ENCODE measurements at places on chromosomes 11 and 22.
A peak's percentile ranks its signal among the peaks of the same experiment; 100 is the strongest.

GRCh38 chr11:120338107-120338933 lies 2.1 kb downstream of the ARHGEF12 start:
- no peak for DNase-seq

DNA sequence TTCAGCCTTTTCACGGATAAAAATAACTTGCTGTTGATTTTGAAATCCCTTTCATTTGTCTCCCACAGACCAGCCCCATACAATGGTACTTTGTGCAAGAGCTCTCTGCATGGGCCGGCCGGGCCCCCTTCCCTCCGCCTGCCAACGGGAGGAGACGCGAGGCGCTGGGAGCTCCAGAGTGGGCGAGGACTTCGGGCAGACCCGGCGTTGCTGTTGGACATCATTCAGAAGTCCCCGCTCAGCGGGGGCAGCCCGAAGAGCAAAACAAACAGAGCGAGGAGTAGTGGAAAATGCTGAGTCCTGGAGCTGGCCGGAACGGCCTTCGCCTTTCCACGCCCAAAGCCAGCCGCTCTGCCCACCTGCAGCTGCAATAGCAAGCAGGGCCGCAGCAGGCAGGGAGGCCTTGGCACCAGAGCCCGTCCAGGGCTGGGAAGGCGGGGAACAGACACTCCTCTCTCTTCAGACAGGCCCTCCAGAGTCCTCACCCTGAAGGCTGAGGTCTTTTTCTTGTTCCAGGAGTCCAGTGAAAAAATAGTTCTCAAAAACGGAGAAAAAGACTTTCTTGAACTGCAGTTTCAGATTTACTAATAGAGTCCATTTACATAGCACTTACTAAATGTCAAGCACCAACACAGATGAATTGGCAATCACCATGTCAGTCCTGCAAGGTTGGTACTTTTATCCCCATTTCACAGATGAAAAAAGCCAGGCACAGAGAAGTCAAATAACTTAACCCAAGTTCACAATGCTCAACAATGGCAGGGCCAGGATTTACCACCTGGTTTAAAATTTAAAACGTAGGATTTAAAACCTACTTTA lies 135.5 kb downstream of the ETS1 start:
- DNase-seq = peak; percentile 19

DNA sequence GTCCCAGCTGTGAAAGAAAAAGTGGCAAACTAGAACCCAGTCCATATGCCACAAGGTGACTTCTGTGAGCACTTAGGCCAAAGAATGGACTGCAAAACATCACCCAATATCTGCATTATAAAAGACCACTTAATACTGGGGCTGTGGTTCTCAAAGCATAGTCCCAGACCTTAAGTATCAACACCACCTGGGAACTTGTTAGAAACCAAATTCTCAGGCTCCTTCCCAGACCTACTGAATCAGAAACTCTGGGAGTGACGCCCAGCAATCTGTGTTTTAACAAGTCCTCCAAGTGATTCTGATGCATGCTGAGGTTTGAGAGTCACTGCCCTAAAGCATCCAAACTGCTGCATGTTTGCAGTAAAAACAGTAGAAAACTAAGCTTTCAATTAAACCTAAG lies 81.3 kb downstream of the SERGEF start:
- no peak for DNase-seq

DNA sequence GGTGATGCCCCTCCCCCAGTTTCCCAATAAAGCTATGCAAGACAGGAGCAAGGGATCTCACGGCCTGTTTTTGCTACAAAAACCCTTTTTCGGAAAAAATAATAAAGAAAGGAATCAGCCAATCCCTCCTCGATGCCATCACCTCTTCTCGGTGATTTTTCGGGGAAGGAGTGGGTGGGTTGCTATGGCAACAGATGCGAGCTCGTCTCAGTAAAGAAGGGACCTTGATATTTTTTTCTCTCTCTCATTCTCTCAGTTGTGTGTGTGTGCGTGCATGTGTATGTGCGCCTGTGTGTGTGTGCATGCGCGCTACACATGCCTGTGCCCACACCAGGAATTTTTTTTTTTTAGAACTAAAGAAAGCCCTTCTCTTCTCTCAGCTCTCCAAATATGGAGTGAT lies 3.8 kb upstream of the NPAS4 start:
- no peak for DNase-seq

DNA sequence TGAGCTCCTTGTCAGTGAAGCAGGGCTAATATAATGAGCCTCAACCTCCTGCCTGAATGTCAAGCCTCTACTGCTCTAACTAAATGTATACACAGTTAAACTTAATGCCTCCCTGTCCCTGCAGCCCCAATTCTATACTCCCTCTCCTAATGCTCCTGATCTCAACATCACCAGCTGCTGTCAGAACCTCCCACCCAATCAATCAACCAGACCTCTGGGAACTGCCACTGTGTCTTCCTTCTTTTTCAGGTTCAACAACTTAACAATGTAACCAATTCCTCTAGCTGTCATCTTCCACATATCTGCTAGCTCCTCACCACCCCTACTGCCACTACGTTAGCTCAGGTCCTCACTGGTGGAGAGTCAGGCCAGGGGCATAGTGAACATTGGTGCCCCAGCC lies 339.8 kb upstream of the NARS2 start:
- DNase-seq = no peak

DNA sequence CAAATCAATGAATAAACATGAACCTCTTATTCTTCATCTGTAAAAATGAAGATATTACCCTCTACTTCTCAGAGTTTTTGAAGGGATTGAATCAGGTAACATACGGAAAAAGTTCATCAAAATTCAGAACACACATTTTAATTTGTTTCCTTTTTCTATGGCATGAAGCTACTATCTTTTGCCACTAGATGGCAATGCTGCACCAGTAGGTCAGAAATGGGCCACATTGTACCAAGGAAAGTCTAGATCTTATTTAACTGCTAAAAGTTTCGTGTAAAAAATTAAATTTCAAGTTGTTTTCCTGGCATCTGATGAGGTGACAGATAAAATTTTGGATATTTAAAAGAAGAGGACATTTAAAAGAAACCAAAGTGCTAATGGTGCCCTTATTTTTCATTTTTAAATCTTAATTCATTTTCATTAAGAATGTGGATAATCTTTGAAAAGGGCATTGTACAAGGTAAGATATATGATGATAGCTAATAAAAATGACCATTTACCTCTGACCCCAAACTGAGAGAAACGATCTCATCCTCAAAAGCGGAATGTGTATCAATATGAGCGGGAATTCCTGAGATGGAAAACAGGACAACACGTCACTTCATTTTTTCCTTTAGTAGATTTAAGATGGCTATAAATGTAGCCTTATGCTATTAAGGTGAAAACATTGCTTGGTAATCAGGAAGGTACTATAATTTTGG lies 16.1 kb downstream of the ALKBH8 start:
- peak; percentile 41 for DNase-seq

GRCh38 chr22:35582861-35583670 lies 34.1 kb downstream of the MB start:
- peak; percentile 83 for DNase-seq

DNA sequence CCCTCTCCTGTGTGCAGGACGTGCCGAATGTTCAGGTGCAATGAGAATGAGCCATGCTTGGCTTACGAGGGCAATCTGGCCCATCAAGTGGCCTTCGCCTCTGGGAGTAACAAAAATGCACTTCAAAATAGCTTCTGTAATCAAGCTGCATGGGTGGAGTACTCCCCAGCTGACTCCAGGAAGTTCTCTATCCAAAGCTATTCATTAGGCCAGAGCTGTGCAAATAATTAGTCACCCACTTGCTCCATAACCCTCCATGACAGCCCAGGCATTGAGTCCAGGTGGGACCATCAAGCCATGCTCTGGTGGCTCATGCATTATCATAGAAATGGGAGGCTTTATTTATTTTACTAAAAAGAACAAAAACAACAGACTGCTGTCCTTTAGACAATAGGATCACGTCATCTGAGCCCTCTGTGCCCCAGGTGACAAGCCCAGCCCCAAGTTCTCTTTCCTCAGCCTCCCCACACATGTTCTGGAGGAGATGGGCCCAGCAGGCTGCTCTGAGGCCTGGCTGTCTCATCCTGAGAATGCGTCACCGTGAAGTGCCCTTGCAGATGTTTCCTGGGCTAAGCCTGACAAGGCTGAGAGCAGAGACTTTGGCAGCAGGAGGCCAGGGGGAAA lies 244.7 kb downstream of the ETS1 start:
- DNase-seq = peak; percentile 93

DNA sequence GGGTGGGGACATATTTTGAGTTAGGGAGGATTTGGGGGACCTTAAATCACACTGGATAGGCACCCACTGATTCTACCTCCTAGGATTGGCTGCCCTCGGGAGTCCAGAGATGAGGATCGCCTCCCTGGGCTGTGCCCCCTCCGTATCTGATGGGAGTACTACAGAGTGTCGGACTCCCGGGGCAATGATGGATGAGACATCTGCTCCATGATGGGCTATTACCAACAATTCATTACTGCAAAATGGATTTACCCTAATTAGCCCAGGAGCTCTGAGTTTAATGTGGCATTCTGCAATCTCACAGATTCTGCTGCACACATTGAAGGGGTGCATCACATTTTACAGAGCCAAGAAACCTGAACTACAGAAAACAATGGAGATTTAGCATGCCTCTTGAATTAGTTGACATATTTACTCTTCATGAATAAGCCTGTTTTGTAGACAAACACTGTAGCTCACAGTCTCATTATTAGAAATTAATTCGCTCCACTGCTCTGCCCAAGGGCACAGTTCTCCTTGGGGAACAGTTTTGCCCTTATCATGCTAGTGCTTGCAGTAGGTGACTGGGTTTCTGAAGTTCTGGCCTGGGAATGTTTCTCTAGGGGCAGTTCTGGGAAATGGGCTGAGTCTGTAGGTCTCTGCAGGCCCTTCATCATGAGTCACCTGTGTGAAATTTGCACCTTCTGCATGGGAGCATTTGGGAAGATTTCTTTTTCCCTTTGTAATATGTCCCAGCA lies 217.1 kb upstream of the PLET1 start:
- DNase-seq = no peak

GRCh38 chr22:20967697-20968211 lies 699 bp downstream of the AIFM3 start:
- no peak for DNase-seq

DNA sequence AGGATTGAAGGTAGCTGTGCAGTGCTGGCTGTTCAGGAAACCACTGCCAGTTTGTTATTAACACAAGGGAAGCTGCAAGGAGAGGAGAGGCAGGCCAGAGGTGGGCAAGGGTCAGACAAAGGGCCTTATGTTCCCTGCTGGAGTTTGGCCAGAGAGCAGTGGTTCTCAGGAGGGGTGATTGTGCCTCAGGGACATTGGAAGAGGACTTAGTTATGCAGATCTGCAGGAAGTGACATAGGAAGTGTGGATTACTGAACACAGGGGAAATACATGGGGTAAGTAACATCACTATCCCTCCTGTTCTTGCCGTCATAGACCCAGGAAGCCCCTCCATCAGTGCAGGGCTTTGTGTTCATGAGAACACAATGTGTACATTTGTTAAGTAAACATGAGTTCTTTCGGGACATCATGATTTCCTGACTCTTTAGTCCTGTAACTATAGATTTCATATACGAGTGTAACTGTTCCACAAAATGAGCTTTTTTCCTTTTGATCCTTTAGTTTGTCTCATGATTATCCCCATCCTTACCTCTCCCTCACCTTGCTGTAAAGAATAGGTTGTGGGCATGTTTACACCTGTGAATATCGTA lies 5.9 kb downstream of the SRRD start:
- DNase-seq = no peak

DNA sequence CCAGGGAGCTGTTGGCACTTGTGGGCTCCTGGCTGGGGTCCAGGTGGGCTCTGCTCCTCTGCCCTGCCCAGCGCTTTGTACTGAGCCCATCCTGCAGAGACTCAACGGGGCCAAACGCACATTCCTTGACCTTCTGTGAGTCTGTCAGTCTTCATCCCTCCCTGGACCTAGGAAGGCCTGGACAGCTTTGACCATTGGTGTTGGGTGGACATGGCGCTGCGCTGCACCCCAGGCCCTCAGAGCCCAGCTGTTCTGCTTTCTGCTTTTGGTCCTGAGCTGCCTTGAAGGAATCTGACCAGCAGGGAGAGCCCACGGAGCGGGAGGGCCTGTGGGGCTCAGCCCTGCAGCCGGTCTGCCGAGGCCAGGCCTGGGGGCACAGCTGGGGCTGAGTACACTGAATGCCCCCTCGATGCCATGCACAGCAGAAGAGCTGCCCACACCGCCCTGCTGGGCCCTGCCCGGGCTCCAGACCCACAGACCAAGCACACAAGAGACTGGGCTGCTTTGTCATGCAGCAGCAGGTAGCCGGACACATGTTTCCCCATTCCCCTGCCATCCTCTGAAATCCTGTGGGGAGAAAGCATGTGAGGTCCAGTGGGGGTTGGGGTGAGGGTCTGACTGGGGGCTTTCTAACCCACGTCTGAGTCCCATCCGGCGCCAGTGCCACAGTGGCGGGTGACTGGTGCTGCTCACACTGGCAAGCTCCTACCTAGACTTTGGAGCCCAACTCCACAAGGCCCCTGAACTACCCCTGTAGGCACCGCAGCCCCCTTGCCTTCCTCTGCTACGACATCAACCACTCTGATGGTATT lies 24.1 kb upstream of the CCDC188 start:
- DNase-seq = peak; percentile 33

- DNase-seq = no peak
Measured at GRCh38 chr11:128315933-128316332, 271.4 kb downstream of the ETS1 start.

DNA sequence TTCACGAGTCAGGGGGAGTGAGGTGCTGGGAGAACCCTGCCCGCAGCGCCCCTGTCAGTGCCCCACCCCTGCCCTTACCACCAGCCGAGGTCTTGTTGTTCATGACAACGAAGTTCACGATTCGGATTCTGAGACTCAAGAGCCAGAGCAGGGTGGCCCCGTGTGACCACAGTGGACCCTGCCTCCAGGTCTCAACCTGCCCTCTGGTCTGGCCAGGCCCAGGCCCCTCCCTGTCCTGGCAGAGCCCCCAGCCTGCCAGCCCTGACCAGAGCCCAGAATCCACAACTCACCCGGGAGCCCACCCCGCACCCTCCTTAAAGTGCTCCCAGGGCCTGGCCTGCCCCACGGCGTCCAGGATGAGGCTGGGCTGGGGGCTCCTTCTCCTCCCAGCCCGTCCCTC lies 9.9 kb downstream of the ANO9 start:
- DNase-seq = no peak

GRCh38 chr11:1382831-1383607 lies 6.7 kb upstream of the BRSK2 start:
- peak; percentile 75 for DNase-seq

DNA sequence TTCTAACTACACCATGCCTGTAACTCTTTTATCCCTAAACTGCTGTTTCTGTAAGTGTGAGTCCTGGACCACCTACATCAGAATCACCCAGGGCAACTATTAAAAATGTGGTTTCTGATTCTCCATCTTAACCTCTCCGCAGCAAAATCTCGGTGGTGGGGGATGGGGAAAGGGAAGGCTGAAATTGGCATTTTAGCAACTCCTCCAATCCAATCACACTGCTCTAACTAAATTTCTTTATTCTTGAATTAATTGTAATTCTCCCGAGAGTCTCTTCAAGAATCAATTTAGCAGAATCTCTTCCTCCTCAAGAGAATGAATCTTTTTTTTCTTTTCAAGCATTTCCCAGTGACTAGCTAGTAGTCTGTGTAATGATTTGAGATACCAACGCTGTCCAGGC lies 36.2 kb downstream of the SEZ6L start:
- no peak for DNase-seq

DNA sequence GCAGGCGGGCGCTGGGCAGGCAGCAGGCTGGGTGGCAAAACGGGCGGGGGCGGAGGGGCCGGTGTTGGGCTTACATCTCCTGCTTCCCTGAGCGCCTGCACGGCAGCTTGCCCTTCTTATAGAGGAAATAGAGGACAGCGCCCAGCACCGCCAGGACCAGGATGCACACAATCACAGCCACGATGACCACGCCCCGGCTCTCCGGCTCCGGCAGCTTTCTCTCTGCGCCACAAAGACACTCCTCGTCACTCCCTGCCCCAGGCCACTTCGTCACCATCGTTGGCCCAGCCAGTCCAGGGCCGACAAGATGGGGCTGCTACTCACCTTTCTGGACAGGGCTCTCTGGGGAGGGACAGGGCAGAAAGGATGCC lies 6.3 kb downstream of the MCAM start:
- DNase-seq = no peak

All from Daoy (cell line).